ENCODE measurements at places on chromosomes 7 and 10. TPM values are rescaled to one million over a fixed set of nuclear protein-coding genes. Genes with fewer than 3 reads are reported as not detected.
A peak's percentile ranks its signal among the peaks of the same experiment; 100 is the strongest.

Gene IL15RA
- total RNA-seq: 25.6 TPM

Gene GTF2IRD1
- total RNA-seq: 28.9 TPM

Gene PNLIP
- total RNA-seq: 5.4 TPM

Gene VAX1
- total RNA-seq: not detected

Gene CYP26C1
- 0.06 TPM for total RNA-seq

Gene FAM13C
- 11.4 TPM for total RNA-seq

Gene ATP5F1C
- total RNA-seq: 234 TPM

Gene SEMA3A
- total RNA-seq: 19.2 TPM

Gene GPR26
- not detected for total RNA-seq

Gene GPR158
- 0.09 TPM for total RNA-seq

Gene GIMAP5
- total RNA-seq: 9.8 TPM

Gene TACR2
- 1.6 TPM for total RNA-seq

GRCh38 chr7:92730808-92731207 is 105.6 kb downstream of the CDK6 start:
- DNase-seq: no peak

DNA sequence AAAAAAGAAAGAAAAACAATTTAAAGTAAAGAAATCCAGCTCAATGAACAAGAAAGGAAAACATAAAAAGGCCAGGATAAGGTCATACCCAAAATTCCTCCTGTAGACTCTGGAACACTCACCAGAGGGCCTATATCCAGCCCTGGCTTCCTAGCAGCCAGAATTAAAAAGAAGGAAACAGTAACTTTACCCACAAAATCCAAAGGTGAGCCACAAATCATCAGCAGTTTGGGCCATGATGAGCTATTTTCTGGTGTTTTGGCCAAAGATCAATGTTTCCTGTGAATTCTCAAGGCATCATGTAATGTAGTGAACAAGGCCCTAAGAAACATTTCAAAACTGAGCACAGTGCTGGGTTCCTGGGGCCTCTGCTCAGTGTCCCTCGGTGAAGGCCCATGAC is 87.8 kb downstream of the LARP4B start:
- no peak for DNase-seq

DNA sequence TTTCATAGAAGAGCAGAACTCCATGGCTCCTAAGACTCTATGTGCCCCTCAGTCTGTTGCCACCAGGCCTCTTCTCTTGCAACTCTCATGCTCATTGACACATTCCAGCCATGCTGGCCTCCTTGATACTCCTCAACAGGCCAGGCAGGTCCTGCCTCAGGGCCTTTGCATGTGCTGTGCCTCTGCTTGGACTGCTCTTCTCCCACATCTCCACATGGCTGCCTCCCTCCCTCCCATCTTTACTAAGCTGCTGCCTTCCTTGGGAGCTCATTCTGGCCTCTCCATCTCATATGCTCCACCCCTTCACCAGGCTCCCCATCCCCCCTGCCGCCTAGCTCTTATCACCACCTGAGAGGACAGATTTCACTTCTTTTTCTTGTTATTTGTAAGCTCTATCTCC is 103.8 kb upstream of the GPR26 start:
- DNase-seq: no peak

DNA sequence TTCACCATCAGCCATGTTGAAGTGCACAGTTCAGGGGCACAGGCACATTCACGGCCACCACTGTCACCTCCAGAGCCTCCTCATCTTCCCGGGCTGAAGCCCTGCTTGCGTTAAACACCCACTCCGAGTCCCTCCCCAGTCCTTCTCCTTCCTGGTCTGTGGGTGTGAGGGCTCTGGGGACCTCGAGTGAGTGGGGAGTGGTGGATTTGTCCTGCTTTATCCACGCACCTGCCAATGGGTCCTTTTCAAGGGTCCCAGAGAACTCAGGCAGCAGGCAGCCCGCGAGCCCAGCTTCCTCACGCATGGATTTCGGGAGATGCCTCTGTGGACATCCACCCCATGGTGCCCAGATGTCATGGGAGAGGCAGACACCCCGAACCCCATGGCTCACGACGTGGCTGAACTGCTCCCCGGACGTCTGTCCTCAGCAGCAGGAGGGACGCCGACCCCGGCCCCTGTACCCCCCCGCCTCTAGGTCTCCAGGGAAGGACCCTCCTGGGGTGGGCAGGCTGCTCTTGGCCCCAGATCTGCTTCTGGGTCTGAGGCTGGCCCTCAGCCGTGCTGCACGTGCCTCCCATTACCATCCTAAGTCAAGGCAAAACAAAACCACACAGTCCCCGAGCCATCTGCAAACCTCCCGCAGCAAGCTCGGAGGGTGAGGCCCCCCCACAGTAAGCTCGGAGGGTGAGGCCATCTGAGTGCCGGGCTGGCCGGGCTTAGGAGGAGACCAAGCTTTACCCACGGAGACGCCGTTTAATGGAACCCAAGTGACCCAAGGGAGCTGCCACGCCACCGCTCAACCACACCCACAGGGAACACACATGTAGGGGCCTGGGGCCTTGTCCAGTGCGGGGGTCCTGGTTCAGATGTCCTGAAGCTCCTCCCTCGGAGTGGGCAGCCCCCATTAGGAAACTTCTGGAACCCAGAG is 9.0 kb downstream of the CYP2W1 start:
- no peak for DNase-seq

GRCh38 chr10:31261511-31262311 is 57.3 kb upstream of the ZEB1 start:
- DNase-seq: no peak

- no peak for DNase-seq
Measured at GRCh38 chr7:4091767-4092166, 590.3 kb upstream of the FOXK1 start.

GRCh38 chr10:34297541-34298345 is 517.4 kb downstream of the PARD3 start:
- DNase-seq: peak; percentile 51

DNA sequence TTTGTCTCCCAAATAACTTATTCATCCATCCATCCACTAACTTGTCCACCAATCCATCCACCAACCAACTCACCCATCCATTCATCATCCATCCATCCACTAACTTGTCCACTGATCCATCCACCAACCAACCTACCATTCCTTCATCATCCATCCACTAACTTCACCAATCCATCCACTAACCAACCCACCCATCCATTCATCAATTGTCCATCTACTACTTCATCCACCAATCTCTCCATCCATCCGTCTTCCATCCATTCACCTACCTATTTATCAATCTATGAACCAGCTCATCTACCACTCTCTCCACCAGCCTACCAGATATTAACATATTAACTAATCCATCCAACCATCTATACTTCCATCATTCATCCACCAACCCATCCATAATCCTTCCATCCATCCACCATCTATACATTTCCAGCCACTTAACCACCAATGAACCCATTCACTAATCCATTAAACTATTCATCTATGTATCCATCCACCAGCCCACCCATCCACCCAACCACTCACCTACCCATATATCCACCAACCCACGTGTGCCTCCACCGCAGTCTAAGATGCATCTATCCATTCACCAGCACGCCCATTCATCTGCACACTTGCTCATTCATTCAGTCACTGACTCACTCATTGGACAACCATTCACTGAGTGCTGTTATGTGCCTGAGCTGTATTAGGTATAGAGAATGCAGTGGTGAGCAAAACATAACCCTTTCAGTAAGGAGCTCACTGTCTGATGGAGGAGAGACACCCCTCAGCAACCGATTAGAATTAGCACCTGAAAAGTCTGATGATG is 19.8 kb upstream of the TBL2 start:
- no peak for DNase-seq

DNA sequence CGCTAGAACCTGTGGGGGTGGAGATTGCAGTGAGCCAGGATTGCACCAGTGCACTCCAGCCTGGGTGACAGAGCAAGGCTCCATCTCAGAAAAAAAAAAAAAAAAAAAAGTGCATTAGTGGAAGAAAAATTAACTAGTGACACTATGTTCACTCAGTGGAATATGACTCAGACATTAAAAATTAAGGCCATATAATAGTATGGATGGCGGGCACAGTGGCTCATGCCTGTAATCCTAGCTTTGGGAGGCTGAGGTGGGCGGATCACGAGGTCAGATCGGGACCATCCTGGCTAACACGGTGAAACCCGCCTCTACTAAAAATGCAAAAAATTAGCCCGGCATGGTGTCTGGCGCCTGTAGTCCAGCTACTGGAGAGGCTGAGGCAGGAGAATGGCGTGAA is 3.4 kb downstream of the PHYH start:
- DNase-seq: no peak

DNA sequence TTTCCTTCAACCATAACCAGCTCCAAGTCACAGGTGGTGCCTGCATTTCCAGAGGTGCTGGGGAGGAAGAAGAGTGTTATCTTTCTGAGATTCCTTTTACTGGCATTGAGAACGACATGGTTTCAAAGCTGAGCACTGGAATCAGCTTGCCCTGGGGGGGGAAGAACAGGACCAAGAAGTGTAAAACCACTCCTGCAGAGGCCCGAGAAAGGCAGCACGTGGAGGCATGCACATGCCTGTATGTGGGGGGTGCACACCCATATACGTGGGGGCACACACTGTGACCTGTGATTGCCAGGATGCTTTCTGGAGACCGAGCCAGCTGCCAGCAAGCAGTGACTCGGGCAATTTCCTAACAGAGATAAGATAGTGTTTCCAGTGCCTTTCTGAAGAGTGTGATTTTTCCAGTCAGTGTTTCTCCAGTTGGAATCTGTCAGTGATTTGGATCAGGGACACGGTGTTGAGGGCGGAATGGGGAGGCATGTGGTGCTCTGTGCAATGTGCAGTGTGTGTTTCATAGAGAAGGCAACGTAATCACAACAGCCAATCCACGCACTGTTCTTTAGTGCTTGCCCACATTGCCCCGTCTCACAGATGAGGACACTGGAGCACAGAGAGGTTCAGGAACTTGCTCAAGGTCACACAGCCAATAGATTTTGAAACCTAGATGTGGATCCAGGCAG is 4.2 kb downstream of the LRRC27 start:
- no peak for DNase-seq

DNA sequence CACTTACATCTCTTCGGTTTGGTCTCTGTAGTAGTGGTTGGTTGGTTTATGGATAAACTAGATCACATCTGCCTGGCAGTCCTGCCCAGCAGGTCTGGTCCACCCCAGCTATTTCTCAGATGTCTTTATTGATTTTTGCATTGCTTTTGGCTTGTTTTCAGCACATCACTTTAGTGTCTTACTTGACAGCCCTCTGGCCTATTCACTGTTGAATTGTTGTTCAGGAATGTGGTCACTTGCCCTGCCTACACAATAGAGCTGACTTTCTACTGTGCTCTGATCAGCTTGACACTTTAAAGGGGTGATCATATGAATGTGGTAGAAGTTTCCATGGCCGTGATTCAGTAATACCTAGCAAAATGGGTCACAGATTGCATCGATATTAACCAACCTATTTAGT is 719.2 kb upstream of the LRRN3 start:
- DNase-seq: no peak

- DNase-seq: no peak
Measured at GRCh38 chr7:108423089-108423989, 32.9 kb downstream of the NRCAM start.

DNA sequence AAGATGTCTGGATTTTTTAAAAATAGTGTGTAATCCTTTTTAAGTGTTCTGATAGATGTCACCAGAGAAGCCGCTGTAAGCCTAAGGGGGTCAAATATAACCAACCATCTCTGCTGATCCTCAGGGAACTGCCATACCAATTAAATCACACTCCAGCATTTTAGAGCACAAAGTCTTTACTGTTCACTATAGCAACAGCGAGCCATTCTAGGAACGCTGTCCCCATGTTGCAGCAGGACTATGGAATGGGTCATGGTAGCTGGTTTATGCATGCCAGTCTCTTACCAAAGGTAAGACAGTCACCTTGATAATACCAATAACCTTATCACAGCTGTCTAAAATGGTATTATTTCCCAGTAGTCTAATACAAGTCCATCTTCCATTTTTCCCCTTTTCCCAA is 33.5 kb downstream of the TRIM24 start:
- DNase-seq: no peak

- no peak for DNase-seq
Measured at GRCh38 chr10:18196806-18197550, 56.8 kb downstream of the CACNB2 start.

DNA sequence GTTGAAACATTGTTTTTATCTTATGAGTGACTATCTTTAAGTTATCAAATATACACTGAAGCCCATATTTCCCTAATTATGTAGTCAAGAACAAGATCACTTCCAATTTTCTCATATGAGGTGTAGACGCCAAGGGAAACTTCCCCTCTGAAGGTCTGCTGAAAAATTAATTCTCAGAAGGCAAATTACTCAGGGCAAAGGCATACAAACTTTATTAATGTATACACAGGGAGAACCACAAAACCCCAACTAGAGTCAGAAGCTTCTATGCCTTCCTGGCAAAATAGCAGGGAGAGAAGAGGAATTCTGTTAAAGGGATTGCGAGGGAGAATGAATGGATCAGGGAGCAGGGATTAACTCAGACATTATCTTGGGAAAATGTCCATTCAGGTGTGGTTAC is 83.4 kb downstream of the DOCK4 start:
- no peak for DNase-seq

GRCh38 chr7:83289419-83289993 is 126.8 kb upstream of the PCLO start:
- DNase-seq: no peak

GRCh38 chr10:84097787-84098353 is 41.4 kb upstream of the GHITM start:
- DNase-seq: no peak

- DNase-seq: no peak
Measured at GRCh38 chr7:157751951-157752673, 415.3 kb downstream of the DNAJB6 start.

GRCh38 chr10:9965341-9965740 is 1052.3 kb upstream of the CELF2 start:
- no peak for DNase-seq
